Right renal pelvis (tissue), 4 donors: ENCODE measurements at places on chromosomes 3 and 15. TPM values are rescaled to one million over a fixed set of nuclear protein-coding genes. Genes with fewer than 3 reads are reported as not detected.

Gene CACNA2D3
- polyA plus RNA-seq: 1.7 TPM

Gene IGSF11
- polyA plus RNA-seq: 6.7 TPM

GRCh38 chr3:113105966-113106660, 105.2 kb upstream of the BOC start:
- no peak for DNase-seq

DNA sequence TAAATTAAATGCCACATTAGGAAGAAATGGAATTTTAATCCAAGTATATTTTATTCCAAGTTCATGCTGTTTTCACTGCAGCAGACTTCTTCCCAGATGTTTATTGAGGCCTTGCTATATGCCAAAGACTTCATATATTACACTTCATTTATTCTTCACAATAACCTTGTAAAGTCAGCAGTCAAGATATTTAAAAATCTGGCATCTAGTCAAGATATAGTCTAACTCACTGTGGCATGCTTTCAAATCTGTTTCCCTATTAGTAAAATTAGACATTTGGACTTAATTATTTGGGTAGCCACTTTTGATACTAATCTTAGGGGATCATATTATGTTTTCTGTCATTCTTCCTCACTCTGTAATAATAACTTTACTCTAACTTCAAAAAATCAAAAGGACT, 81.5 kb upstream of the VGLL3 start:
- DNase-seq: no peak
